C1 segment of cervical spinal cord (tissue), 14 donors: ENCODE measurements at places on chromosomes 13 and 19.

DNA sequence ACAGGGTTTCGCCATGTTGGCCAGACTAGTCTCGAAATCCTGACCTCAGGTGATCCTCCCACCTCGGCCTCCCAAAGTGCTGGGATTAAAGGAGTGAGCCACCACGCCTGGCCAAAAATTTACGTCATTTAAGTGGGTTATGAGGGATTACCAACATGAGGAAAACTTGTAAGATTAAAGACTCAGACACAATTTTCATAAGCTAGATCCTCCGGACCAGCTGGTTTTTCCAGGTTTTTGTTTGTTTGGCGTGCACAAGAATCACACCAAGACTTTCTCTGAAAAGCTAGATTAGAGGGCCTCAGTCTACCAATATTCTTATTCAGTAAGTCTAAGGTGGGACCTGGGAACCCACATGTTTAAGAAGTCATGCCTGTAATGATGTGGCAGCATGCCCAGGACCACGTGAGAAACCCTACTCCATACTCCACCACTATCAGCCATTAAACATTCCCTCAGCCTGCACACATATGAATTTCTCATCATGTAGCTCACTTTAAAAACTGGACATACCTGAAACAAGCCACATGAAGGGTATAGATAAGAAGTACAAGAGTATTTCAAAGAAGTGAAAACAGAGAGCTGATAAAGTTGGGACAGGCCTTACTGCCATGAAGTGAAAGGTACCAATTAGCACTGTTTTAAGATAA, 25.7 kb downstream of the DIAPH3 start:
- DNase-seq = no peak

GRCh38 chr13:46053162-46054012, 841 bp upstream of the ZC3H13 start:
- DNase-seq = no peak

GRCh38 chr13:109028624-109029023, 399.2 kb downstream of the MYO16 start:
- no peak for DNase-seq

- DNase-seq = no peak
Measured at GRCh38 chr19:46746281-46747057, at the start of gene STRN4. Gene STRN4, minus strand, starts transcription at chr19:46746450. Its CDS starts 20 bp downstream, at chr19:46746430.

GRCh38 chr19:47512948-47513319, 1.9 kb downstream of the NAPA start:
- no peak for DNase-seq

DNA sequence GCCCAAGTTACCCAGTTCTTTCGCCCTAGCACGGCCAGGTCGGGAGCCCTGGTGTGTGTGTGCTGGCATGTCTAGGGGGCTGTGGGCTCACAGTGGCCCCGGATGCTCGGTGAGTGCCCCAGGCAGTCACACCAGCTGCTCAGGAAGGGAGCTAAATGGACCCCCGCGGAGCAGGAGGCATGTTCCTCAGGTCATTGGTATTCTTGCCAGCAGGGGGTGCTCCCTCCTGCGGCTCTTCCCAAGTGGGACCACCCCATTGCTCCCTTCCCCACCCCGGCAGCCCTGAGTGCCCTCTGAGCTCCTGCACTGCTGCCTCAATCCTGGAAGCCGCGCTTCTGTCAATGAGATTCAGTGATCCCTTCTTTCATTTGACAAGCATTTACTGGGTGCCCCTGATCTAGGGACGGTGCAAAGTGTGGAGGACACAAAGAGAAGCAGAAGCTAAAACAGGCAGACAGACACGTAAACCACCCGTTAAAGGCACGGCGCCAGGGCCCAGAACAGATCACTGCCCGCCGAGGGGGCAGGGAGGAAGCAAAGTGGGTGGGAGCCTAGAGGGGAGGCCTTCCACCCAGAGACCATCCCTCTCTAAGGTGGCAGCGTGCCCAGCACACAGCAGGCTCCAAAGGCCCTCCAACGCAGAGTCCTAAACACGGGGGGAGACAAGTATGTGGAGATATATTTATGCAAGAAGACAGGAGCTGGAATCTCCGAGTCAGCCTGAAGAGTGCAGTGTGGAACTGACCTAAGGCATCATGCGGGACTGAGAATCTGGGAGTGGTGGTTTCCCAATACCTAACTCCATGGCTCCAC, 5.2 kb upstream of the ADPRHL1 start:
- no peak for DNase-seq
